Gastrocnemius medialis (tissue), 4 donors: ENCODE measurements at places on chromosomes 5 and 9. TPM values are rescaled to one million over a fixed set of nuclear protein-coding genes. Genes with fewer than 3 reads are reported as not detected.
A peak's percentile ranks its signal among the peaks of the same experiment; 100 is the strongest.

PCDHGA11 gene
- total RNA-seq = 3.3 TPM

DNA sequence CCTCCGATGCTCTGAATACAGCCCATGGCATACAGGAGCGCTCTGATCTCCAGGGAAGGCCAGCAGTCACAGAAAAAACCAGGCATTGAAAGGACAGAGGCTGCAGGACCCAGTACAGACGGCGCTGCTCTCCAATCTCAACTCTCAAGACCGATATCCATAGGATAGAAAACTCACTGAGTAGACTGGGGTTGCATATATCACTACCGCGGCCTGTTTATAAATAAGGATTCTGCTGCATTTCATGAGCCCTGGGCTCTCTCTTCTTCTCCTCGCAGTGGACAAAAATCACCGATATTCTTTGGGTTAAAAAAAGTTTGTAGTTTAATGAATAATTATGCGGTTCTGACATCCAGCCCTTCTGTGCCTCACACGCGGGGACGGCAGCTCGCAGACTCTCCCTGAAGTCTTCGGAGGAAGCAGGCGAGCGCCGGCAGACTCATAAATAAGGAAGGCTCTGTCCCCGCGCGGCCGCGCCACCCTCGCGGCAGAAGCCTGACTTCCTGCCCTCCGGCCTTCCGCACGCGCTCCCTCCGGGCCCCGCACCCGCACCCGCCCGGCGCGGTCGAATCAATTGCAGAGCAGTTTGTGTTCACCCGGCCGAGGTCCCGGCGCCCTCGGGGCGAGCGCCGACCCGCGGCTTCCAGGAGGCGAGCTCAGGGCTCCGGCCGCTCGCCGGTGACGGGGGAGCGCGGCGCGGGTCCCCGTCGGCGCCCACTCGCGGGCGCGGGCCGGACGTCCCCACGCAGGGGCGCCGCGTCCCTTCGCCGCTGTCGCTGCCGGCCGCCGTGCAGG is at the start of gene FAM78A:
TSS of gene FAM78A (minus strand) at position 417 of the 795 bp plus-strand sequence. CDS start at position 86, 331 bp downstream.
- no peaks in the 10 kb centered on the region for H3K36me3 ChIP-seq
- DNase-seq = no peak
- H3K4me3 ChIP-seq = peak within 1 kb of the TSS; percentile 71
- no peaks in the 10 kb centered on the region for H3K27me3 ChIP-seq

MARCOL gene
- not detected for total RNA-seq

- no peak for DNase-seq
- no peak overlapping the region for H3K4me3 ChIP-seq
- H3K4me1 ChIP-seq = no peaks in the 10 kb centered on the region
- H3K27me3 ChIP-seq = no peaks in the 10 kb centered on the region
- no peak overlapping the region for H3K27ac ChIP-seq
- no peaks in the 10 kb centered on the region for H3K36me3 ChIP-seq
Measured at GRCh38 chr5:155689406-155689805, 637.6 kb upstream of the SGCD start.

- H3K4me3 ChIP-seq = no peak overlapping the region
- no peaks in the 10 kb centered on the region for H3K27me3 ChIP-seq
- DNase-seq = no peak
- no peaks in the 10 kb centered on the region for H3K36me3 ChIP-seq
- no peak overlapping the region for H3K27ac ChIP-seq
Measured at GRCh38 chr5:154311362-154311761, 120.8 kb downstream of the GALNT10 start.
